ENCODE measurements at places on chromosomes 7 and 10.
A peak's percentile ranks its signal among the peaks of the same experiment; 100 is the strongest.

DNA sequence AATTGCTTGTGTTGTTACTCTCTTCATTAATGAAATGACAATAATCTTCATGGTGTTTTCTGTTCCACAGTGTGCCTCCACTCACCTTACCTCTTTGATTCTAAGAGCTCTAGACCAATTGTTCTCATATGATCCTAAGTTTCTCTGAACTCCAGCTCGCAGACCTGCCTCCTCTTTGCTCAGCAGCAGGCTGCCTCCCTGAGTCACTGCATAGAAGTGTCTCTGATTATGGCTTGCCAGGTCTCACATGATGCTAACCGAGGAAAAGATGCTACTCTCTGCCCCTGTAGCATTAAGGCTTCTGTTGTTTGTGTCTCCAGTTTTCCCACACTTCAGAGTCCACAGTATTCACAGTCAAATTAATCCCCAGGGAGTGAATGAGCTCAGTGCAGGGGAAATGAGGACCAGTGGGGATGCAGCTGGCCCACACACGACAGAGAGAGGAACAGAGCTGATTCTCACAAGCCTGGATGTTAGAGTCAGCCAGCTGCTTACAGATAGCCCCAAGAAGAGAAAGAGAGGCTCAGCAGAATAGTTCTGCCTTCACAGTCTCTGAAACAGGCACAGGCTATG is 145.9 kb upstream of the EGR2 start:
- no peak for DNase-seq

- DNase-seq: no peak
Observed at GRCh38 chr10:22447068-22447467, 101.8 kb downstream of the SPAG6 start.

- DNase-seq: no peak
Observed at GRCh38 chr7:87984088-87984487, 50.0 kb downstream of the ADAM22 start.

DNA sequence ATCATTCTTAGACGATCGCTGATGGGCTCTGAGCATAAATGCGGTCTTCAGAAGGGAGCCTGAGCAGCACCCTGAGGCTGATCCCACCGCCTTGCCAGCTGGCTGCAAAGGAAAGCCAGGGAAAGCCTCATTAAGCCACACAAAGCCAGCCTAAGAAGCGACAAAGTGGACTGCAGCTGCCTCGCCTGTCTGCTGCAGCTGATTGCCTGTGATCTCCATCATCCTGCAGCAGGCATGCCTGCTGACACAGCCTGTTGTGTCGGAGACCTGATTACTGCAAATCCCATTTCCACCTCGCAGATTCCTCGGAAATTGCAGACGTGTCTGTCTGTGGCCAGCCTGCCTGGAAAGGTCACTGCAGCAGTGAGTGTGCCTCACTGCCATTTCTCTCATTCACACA is 1087.0 kb upstream of the AUTS2 start:
- no peak for DNase-seq

- DNase-seq: no peak
Observed at GRCh38 chr7:132066761-132067171, 509.5 kb downstream of the PLXNA4 start.

DNA sequence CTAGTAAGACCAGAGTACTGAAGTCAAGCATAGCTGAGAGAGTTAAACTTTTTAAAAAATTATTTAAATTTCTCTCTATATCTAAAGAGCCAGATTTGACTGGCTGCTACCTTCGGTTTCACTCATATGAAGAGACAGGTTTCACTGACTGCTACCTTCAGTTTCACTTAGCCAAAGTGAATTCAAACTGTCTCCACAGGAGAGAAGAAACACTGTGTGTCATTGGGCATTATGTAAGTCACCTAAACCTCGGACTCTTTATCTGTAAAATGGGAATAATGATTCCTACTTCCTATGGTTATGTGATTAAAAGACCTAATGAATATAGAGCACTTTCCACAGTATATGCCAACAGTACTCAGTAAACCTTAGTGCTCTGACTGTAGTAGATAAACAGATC is 41.6 kb upstream of the MET start:
- no peak for DNase-seq

GRCh38 chr10:43573250-43574000 is 991 bp downstream of the ZNF239 start:
- no peak for DNase-seq

DNA sequence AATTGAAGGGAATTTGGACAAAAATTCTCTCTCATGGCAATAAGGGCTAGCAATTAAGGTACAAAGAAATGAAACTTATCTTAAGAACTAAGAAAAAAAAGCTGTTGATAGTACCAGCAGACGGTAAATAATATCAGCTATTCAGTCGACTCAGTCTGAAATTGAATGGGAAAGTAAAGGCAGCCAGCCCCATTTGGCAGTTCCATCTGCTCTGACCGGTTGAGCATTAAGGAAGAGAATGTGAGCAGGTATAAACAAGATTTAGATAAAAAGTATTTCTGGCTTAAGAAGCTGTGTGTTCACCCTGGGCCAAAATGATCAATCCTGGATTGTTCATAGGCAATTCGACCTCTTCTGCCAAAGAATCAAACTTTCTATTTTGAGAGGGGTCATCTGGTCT is 154.6 kb upstream of the NPVF start:
- no peak for DNase-seq

- no peak for DNase-seq
Observed at GRCh38 chr10:48587101-48587500, 17.8 kb downstream of the ARHGAP22 start.

DNA sequence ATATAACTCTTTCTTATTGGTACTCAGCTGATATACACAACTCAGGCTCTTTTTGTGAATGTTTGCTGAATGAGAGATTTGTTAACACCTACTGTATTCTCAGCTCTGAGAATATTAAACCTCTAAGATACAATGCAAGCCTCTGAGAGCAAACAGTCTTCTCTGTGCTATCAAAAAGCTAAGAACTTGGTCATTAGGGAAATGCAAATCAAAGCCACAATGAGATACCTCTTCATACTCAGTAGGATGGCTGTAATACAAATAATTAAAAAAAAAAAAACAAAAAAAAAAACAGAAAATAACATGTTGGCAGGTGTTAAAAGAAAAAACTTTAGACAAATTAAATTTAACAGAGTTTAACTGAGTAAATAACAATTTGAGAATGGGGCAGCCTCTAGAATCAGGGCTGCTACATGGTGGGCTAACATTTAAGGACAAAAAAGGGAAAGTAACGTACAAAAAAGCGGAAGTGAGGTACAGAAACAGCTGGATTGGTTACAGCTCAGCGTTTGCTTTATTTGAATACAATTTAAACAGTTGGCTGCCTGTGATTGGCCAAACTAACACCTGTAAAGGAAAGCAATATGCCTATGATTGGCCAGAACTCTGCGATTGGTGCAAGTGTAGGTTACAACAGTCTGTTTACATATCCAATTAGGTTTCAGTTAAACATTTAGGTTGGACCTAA is 14.8 kb upstream of the MTURN start:
- DNase-seq: no peak

DNA sequence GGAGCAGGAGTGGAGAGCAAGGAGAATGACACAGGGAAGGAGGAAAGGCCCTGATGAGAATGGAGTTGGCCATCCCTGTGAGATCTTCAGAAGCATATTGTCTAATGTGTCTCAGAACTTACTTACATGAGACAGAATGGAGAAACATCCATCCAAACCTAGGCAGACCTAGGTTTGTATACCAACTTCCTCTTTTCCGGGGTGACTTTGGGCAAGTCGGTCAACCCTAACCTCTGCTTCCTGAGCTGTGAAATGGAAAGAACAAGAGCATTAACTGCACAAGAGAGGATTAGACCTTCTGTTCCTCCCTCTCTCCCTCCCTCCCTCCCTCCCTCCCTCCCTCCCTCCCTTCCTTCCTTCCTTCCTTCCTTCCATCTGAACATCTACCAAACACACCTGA is 4.5 kb downstream of the GHRHR start:
- DNase-seq: no peak

GRCh38 chr7:80942261-80943041 is 23.6 kb upstream of the SEMA3C start:
- DNase-seq: no peak

DNA sequence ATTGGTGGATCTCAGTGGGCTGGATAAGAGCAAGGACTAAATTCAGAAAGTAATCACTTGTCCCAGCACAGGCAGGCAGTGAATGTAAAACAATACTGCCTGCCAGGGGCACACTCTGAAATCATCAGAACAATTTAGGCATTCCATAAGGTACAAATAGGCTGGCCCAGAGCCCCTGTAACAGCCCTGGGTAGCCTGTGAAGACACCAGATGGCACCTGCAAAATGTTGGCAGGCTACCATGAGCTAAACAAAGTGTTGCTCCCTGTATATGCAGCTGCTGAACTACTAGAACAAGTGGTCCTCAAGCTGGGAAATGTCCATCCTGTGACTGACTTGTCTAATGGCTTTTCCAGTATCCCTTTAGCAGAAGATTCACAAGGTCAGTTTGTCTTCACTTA is 3.0 kb upstream of the PRSS37 start:
- DNase-seq: peak; percentile 88

DNA sequence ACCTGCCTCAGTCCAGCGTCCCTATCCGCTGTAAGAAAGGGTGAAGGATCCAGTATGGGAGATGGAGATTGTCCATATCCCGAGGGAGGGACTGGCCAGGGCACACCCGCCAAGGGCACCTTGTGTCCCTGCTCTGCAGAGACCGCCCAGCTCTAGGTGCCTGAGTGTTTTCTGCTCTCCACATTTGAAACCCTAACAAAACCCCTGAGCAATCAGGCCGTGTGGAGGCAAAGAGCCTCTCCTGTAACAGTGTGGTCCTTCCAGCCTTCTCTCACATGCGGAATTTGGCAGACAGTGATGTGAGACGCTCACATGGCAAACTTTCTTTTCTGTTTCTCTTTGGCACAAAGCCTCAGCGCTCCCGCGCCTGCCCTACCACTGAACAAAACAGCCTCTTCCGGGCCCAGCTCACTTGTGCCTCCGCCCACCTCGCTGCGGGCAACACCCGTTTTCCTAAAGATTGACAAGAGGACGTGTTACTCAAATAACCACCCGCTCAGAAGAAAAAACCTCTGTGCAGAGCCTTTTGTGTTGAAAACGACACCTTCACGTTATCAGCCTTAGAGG is 514.8 kb downstream of the DNAJB6 start:
- no peak for DNase-seq

- DNase-seq: no peak
Observed at GRCh38 chr10:97199152-97199551, 13.4 kb upstream of the SLIT1 start.

- DNase-seq: no peak
Observed at GRCh38 chr7:7672545-7673239, 32.1 kb downstream of the UMAD1 start.

DNA sequence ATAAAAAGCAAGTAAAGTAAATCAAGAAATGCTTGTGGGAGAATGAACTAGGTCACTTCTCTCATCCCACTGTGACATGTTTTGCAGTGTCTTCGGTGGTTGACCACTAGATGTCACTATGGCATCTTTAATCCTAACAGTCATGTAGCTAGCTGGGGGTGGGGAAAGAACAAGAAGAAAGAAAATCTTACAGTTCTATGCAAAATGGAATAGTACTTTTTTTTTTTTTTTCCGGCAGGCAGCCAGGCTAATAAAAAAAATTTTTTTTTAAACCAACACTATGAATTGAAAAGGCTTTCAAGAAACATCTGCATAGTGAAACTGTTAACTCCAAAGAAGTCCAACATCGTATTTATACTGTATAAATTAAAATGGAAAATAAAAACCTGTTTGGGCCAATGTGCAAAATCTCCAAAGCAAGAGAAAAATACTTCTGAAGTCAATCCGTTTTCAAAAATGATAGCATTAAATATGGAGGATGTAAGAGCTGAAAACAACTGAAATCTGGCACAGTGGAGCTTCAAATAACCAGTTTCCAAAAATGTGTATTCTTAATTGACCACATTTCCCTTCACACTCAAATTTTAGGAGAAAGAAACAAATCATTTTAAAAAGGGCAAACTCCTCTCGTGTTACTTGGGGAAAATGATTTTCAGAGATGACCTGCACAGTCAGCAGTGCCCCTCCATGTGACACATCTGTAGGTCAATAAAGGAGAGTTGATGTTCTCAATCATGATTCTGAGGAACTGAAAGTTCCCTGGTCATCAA is 38.5 kb downstream of the CDK1 start:
- peak; percentile 22 for DNase-seq

DNA sequence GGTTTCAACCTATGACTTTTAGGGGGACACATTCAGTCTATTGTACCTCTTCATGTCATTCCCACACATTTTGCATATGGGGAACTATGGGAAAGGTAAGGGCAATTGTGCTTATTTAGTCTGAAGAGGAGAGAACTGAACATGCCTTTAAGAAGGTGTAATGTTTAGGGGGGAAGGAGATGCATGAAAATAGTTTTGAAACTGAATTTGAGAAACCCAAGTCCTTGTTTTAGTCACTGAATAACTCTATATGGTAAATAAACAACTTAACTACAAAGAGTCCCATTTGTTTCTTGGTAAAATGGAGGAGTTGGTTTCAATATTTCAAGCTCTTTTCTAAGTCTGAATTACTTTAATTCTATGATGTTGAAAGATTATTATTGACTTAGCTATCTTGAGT is 166.1 kb downstream of the DNAJB9 start:
- DNase-seq: no peak

DNA sequence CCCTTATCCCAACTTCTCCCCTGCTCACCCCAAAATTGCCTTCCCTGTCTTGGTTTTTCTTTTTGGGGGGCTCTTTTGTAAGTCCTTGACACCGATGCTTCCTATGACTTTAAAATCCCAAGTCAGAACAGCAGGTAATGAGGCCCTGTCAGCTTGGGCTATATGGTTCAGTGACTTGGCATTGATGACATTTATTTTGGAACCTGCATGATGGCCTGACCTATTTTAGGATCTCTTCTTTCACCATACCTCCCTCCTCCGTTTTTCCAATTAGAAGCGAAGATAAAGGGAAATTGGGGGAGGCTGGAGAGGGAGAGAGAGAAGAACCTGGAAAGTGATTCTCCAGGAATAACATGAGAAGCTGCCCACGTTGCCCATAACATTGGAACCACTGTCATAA is 424.9 kb upstream of the AUTS2 start:
- DNase-seq: no peak

- no peak for DNase-seq
Observed at GRCh38 chr7:104275900-104276299, 52.5 kb upstream of the LHFPL3 start.

DNA sequence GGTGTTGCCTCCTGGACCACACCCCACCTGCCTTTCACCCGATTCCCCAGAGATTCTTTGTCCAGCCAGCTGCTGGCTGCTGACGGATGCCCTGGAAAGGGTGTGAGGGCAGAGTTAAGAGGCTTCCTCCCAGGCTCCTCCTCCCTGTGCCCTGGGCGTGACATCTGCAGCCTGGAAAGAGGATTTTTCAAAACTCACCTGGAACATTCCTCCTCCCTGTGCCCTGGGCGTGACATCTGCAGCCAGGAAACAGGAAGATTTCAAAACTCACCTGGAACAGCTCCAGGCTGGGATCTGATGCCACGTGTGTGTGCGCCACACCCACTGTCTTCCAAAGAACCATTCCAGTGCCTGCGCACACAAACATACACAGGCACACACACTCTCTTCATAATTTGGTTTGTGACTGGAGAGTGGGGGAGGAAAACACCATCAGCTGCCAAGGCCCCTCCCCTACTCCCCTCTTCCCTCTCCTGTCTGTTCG is 5.2 kb downstream of the MARVELD1 start:
- DNase-seq: peak; percentile 44
